ENCODE measurements at places on chromosomes 12 and 14.

DNA sequence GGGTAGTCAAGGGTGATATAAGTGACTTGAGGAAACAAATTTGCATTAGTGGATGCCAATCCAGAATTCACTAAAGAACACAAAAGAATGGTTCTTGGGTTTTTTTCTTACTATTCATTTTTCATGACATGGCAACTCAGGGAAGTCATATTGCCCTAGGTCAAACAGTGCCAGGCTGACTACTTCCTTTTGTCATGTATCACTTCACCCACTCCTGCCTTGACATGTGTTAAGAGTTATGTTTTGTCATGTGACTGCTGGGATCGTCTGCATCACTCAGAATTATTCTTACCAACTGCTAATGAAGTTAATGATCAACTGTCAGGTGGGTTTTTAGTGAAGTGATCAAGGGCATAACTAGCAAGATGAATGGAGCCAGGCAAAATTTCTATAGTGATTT is 74.2 kb downstream of the PRORP start:
- DNase-seq, result no peak

DNA sequence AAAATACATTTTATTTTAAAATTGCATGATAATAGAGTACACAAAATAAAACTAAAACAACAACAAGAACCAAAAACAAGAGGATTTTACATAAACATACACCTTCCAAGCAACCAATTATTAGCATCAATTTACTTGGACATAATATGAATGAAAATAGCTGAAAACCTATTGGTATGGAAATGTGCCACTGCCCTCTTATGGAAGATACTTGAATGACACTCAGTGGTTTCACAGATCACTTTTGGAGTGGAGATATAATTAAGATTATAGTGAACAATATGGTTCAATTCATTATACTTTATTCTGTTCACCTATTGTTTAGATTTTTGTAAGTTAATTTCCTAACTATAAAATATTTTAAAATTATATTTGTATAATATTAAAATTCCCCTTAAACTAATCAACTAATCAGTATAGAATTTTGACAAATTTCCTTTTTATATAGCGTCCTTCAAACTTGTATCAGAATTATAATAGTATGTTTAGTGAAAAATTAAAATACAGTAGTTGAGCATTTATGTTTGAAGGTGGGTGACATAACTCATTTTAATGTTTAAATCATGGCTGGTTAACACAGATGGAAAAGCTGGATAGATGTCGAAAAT is 70.1 kb downstream of the SLC6A15 start:
- DNase-seq, result no peak

DNA sequence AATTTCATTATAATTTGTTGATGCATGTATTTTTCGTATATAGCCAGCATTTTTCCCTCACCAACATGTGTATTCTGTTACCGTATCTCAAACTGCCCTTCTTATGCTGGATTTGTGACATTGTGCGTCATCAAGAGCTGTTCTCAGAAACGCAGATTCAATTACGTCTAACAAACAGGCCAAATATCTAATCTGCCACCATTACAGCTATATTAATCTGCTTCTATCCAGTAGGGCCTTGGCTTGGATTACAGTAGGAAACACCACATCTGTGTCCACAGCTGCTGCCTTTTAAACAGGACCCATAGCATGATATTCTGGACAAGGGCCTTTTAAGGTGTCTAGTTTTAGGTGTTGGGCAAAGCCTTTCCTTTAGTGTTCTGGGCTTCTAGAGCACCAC is 140.6 kb downstream of the PDE3A start:
- no peak for DNase-seq

GRCh38 chr12:31234955-31235867 is 90.7 kb downstream of the SINHCAF start:
- DNase-seq, result peak; percentile 20

DNA sequence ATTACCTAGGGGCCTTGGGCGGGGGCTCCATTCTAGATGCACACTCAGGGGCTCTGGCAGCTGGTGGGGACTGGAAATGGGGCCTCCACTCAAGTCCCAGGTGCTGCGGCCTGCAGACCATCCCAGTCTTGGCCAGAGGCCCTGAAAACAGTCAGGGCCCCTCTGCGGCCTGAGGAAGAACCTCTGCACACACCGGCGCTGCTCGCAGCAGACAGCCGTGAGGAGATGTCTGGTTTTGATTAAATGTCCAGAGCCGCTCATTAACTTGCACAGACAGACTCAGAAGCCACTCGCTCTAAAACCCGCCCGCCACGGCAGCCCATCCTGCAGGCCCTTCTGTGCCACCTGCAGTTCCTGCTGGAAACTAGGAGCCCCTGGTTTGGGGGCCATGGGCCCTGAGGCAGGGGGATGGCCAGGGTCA is 36.4 kb upstream of the NCOR2 start:
- no peak for DNase-seq

Data from nucleus accumbens (tissue), 56 donors.